NCI-H446 treated with DMSO at 0.1 percent for 48 hours (cell line): ENCODE measurements at places on chromosomes 2 and 18.

- no peak for DNase-seq
Observed at GRCh38 chr2:144780983-144781382, 261.1 kb upstream of the ZEB2 start.

DNA sequence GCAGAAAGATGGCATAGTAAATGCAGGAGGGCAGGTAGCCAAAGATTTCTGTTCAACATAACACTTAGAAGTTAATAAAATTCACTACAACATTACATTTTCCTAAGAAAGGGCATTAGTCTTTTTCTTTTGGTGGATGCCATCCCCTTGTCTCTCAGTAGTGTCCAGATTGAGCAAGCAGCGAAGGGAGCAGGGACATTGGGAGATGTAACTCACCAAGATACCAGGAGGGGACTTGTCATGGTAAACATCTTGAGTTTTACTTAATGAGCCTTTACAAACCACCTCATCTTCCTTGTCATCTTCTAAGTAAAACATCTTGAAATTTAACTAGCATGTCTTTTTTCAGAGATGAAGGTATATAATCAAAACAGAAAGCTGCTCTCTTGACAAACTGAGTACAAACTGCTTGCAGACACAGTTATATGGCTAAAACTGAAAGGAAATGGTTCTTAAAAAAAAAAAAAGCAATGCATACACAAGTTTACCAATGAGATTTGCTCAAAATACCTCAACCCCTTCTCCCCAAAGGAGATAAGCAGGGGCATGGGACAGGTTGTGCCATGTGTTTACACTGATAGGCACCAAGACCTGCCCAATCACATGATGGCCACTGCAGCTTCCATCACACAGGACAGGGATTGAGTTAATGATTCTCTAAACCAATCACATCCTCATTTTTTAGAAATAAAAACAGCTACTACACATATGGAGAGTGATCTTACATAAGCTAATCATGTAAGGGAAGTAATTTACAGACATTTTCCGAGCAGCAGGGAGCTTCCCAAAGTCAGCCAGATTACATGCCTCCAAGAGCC lies 30.3 kb downstream of the LPIN2 start:
- no peak for DNase-seq

GRCh38 chr18:38386146-38386545 lies 820.5 kb upstream of the CELF4 start:
- no peak for DNase-seq

DNA sequence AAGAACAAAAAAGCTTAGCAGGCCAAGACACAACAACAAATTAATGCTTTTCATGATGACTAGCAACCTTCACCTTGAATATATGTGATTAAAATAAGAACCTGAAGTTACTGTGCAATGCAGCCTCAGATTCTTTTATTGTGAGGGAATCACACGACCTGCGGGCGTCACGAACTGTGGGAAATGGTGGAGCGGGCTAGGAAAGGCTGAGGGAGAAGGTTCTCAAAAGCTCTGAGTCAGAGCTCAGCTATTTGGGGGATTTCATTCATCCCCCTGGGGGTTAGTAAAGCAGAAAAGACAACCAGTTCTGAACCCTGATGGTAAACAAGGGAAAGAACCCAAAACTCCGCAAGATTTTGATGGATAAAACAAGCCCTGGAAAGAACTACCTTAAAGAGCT lies 89.3 kb upstream of the NCKAP5 start:
- no peak for DNase-seq

DNA sequence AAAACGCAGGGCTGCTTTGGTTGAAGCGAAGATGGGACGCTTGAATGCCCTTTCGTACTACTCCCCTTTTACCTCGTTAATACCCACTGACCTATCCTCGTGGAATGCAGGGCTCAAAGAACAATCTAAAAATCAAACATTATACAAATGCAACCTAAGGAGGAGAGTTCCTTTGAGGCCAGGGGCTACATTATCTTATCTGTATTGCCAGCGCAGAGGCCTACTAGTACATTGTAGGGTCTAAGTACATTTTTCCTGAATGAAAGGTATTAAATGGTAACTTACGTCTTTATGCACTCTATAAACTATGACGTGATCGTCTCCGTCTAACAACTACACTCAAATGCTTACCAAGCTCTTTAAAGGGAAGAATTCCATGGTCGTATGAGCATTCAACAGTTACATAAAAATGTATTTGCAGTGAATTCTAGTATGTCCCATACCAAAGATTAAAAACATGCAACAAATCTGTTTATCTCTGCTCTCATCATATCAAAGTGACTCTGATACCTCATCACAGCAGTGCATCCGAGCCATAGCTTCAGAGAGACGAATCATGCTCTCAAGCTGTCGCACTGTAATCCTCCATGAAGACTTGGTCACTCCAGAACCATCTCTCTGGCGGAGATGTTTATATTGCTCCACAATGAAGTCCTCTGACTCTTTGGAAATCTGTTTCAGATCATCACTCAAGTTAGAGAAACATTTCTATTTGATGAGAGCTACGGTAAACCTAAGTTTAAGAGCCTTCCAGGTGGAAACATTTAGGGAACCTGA lies 14.1 kb upstream of the LCT start:
- no peak for DNase-seq

- DNase-seq: no peak
Observed at GRCh38 chr2:1915196-1915595, 170.9 kb upstream of the PXDN start.

GRCh38 chr18:61797696-61798590 lies 94.9 kb downstream of the RNF152 start:
- no peak for DNase-seq

DNA sequence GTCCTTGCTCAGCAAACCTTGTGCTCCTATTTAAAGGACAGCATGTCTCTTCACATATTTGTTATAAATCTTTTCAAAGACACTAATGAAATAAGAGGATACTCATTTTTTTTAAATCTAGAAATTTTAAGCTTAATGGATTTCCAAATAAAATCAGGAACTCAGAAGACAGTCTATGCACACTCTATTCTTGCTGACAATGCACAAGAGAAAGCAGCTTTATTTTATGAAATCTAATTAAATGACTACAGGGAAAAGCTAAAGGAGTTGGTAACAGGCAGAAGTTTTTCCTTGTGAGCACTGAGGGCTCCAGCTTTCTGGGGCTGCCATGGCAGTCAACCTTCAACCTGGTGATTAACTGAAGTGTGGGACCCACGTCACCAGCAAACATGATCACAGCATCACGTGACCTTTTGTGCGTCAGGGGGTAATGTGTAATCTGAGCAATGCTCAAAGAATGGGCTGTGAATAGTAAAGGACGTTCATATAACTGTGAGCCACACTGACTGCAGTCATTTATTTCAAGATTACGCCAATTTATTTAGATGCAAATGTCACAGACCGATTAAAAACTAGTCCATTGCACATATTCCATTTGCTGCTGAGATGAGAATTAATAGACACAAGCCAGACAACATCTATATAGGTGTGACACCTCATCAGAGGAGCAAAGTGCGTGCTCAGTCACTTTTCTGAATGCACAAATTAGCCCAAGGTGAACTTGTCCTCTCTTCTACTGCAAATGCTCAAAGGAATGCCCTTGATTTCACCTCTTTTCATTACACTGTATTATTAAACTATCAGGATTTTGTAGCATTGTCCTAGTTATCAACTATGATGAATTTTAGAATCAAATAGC lies 11.6 kb upstream of the DNER start:
- no peak for DNase-seq

DNA sequence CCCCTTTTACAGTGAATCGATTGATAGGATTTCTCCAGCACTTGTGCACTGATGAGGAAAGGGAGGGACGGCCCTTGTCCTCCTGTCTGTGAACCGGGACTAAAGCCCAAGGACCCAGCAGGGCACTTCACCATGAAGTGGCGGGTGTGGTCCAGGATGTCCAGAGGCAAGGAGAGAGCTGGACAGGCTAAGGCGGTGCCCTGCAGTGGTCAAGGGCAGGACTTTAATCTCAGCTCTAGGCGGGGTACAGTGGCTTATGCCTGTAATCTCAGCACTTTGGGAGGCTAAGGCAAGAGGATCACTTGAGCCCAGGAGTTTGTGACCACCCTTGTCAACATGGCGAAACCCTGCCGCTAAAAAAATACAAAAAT lies 28.2 kb upstream of the SEMA4C start:
- no peak for DNase-seq

DNA sequence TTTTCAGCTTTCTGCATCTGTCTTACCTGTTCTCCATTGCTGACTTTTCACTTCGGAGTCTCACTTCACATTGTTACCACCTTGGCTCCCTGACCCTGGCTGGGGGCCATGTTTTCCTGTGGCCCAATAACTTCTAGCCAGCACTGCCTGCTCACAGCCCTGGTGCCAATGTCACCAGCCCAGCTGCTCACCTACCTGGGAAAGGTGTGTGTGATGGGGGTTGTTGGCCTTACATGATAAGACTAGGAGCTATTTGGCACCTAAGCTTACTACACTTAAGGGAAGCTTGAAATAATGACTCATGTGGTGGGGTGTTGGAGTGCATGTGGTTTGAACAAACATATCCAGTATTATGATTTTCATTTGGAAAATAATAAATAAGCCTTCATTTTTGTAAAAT lies 37.5 kb upstream of the PGAP1 start:
- DNase-seq: no peak

DNA sequence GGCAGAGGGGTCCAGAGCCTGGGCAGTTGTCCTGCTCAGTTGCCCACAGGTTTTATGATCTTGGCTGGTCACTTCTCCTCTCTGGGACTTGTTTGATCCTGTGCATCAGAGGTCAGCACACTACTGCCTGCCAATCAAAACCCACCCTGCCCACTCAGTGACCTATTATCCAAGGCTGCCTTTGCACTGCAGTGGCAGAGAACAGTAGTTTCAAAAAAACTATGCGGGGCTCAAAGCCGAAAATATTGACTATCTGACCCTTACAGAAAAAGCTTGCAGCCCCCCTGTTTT lies 218.2 kb downstream of the CYP26B1 start:
- no peak for DNase-seq

GRCh38 chr18:79569720-79570119 lies 109.9 kb upstream of the CTDP1 start:
- DNase-seq: no peak

GRCh38 chr2:207123776-207124391 lies 41.9 kb downstream of the KLF7 start:
- DNase-seq: no peak

- DNase-seq: no peak
Observed at GRCh38 chr2:223635080-223635479, 32.9 kb upstream of the SCG2 start.

- no peak for DNase-seq
Observed at GRCh38 chr2:136328207-136328795, 210.4 kb upstream of the CXCR4 start.

GRCh38 chr2:170840717-170841210 lies 24.1 kb downstream of the GAD1 start:
- DNase-seq: no peak

- no peak for DNase-seq
Observed at GRCh38 chr2:26080356-26080755, 46.5 kb downstream of the RAB10 start.

- DNase-seq: no peak
Observed at GRCh38 chr2:127986548-127987079, 41.2 kb downstream of the SAP130 start.

DNA sequence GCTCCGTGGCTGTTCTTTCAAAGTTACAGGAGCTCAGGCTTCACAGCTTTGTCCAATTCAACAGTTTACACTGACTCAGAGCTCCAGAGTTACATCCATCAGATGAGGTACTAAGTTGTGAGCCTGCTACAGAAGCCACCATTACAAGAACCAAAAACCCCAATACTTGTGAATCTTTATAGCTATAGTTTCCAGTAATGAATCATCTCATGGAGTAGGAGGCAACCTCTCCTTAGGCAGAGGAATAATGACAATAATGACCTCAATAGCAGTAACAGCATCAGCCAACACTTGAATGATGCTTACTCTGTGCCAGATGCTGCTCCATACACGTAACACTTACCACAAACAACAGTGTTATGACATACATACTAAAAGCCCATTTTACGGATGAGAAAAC lies 3.6 kb downstream of the ZC3H8 start:
- DNase-seq: no peak

- DNase-seq: no peak
Observed at GRCh38 chr2:204824751-204825453, 279.6 kb downstream of the PARD3B start.

DNA sequence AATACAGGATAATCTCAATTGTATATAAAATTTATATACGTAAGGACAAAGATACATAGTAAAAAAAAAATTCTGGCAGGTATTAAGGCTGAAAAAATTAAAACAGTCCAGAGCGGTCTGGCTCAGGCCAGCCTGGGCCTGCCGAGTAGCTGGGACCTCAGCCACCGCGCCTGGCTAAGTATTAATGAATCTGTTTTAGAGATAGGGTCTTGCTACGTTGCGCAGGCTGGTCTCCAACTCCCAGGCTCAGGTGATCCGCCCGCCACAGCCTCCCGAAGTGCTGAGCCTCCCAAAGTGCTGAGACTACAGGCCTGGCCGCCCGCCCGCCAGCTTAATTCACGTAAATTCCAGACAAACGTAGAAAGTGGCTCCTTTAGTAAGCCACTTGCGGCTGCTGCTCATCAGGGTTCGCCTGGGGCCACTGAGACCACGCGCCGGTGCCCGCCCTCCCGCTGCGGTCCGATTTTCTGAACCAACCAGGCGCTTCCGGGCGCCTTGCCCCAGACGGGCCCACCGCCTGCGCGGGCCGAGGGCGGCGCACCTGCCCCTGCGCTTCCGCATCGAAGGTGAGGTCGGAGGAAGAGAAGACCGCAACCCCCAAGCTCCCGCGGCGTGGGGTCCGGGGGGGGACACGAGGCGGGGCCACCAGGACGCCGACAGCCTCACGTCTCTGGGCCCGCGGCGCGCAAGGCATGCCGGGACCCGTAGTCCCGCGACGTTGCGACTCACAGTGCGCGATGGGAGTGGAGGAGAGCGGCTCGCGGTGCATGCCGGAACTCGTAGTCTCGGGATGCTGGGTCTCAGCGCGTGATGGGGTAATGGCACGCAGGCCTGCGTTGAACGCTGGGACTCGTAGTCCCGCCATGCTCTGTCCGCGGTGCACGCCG lies 695 bp upstream of the CTDP1 start:
- peak; percentile 93 for DNase-seq

DNA sequence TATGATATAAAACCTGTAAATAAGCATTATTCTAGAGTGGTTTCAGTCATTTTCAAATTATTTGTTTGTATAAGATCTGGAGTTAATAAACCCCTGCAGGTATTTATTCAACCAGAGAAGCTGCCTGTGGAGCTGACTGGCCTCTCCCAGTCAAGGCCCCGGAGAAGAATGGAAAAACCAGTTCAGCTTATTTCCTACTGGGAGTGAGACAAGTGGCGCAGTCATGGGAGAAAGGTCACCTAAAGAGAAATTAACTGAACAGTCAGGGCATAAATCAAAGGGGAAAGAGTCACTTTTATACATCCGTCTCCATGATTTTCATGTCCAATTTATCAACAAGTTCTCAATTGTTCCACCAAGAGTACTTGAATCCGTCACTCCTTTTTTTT lies 240.9 kb downstream of the RNF152 start:
- no peak for DNase-seq

GRCh38 chr2:225788571-225789094 lies 389.1 kb downstream of the NYAP2 start:
- DNase-seq: no peak

- no peak for DNase-seq
Observed at GRCh38 chr2:55120634-55121359, 70.5 kb upstream of the RTN4 start.

GRCh38 chr2:96602330-96602823 lies 35.7 kb downstream of the KANSL3 start:
- DNase-seq: no peak
